ENCODE measurements at places on chromosomes 4 and X.

DNA sequence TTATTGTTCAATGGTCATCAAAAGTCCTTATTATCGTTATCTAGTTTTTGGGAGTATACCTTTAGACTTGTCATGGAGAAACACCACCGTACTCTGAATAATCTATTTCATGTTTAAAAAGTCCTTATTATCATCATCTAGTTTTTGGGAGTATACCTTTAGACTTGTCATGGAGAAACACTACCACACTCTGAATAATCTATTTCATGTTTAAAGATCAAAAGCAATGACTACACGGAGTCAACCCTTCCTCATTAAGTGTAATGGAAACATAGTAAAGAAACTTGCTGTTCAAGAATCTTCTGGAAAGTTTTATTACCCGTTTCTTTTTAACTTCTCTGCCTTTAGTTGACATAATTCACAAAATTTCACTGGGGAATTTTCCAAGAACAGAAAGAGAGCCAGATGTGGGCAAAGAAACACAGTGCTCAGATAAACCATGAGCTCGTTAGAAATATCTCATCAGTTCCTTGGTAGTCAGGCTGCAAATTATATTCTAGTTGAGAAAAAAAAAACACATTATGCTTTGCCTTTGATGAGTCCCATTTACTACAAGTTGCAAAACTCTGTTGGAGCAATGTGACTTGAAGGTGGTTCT is 158.8 kb downstream of the AFAP1 start:
- DNase-seq: no peak

DNA sequence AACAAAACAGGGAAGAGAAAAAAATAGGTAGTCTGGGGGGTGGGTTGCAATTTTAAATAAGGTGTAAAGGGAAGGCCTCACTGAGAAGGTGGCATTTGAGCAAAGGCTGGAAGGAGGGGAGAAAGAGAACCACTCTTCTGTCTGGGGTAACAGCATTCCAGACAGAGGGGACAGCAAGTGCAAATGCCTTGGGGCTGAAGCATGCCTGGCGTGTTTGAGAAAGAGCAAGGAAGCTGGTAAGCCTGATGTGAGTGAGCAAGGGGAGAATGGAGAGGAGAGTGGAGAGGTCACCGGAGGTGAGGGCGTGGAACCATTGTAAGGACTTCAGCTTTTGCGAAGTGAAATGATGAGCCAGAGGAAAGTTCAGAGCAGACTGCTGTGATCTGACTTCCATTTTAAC is 19.7 kb upstream of the DOCK11 start:
- no peak for DNase-seq

DNA sequence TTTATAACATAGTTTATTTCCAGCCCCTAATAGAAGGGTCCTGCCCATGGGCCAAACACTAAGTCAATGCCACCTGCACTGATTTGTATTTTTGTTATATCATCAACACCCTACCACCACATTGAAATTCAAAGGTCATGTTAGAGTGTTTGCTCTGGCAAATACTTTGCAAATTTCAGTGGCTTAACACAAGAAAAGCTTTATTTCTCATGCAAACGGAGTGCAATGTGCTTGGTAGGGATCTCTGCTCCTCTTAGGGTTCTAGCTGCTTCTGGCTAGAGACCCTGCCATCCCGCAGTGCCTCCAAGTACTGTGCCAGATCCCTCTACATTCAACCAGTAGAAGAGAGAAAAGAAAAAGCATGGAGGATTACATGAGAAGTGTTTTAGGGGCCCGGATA is 230.8 kb upstream of the TET2 start:
- no peak for DNase-seq

DNA sequence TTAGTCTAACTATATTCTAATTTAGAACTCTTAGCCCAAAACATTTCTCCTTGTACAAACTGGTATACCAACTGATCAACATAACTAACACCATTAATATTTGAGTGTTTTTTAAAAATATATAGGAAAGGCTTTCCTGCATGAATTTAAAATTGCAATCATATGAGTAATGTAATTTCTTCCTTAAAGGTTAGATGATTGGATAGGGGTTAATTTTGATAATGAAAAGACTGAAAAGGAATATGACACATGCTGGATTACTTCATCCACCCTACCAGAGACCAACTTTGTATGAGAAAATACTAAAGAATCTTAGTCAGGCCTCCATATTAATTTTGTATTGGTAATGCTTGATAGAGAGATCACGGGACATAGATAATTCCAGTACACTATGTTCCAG is 25.1 kb upstream of the PLS3 start:
- DNase-seq: no peak

DNA sequence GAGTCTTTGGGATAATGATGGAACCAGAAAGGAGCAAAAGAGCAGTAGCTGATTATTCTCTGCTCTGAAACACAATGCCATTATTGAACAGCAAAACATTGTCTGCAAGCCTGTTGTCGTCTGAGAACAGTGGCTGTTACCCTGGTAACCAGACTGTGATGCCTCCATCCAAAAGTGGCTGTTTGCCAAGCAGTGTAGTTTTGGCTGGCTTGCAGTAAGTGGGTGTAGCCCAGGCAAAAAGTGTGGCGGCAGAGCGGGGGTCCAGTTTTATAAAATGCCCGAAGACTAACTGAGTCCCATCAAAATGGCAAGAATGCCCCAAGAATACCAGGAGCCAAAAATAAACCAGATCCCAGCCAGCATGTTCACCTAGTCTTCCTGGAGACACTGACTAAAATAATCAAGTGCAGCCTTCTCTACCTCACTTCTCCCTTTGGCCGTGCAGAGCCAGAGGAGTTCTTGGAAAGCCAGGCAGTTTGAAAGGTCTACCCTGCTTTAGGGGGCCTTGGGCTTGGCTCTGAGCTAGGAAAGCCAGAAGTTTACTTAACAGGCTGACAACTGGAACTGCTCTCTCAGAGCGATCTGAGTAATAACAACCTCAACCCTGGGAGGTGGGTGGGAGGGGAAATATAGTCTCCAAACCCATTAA is 2.6 kb downstream of the PLP1 start:
- no peak for DNase-seq

Data from activated naive CD4-positive, alpha-beta T cell treated with anti-CD3 and anti-CD28 coated beads for 36 hours (primary cell).